NCI-H460 (cell line): ENCODE measurements at places on chromosomes 11 and 22.

GRCh38 chr11:119339589-119340334, 921 bp downstream of the C1QTNF5 start:
- DNase-seq = no peak

- DNase-seq = no peak
These were observed 28.9 kb downstream of the SLC22A12 start for GRCh38 chr11:64619811-64620380.

- DNase-seq = no peak
These were observed 5.9 kb downstream of the MMP11 start for GRCh38 chr22:23778577-23778900.

DNA sequence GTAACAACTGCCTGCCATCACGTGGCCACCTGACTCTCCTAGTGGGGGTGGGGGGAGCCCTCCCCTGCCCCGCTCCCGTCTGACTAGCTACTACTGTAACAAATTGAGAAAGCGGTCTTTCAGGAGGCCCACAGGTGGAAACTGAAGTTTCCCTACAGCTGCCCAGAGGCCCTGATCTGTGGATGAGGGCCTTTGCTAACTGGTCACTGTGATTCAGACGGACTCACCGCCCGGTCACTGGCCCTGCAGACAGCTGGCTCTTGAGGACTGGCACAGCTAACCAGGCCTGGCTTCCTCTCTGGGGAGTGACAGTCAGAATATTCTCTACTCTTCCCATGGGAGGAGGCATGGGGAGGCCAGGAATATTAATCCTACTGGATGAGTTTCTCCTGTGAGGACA, 116.8 kb downstream of the ARHGAP8 start:
- DNase-seq = no peak

GRCh38 chr11:128213461-128213860, 373.9 kb downstream of the ETS1 start:
- DNase-seq = no peak

- no peak for DNase-seq
These were observed 38.7 kb downstream of the RTN3 start for GRCh38 chr11:63719987-63720386.

- no peak for DNase-seq
These were observed 1.6 kb downstream of the IFITM10 start for GRCh38 chr11:1748636-1749394.

GRCh38 chr11:72736452-72737069, 15.6 kb downstream of the ARAP1 start:
- no peak for DNase-seq

DNA sequence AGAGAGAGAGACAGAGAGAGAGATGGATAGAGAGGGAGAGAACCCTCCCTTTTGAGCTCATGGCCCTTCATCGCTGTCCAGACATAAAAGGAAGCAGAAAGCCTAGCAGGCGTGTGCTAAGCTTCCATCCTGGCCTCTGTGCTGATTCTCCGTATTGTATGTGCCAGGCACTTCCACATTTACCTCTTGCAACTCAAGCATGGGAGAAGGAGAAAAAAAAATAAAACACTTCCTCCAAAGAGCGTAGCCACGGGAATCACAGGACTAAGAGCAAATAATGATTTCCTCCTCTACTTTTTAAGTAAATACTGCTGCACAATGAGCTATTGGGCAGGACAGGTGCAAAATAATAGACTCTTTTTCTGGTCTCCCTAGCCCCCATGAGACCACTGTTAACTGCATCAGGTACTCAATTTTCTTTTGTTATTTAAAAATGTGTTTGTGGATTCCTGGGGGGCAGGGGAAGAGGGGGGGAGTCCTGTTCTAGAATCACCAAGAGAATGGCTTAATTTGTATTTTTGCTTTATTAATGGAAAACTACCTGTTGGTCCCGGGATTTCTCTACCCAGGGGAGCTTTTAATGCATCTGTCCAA, 154.3 kb downstream of the NXPE2 start:
- DNase-seq = no peak

- DNase-seq = no peak
These were observed 517.8 kb downstream of the MIAT start for GRCh38 chr22:27175021-27175838.

GRCh38 chr22:47020166-47020565, 257.7 kb downstream of the TBC1D22A start:
- no peak for DNase-seq

GRCh38 chr11:85783758-85784157, 27.2 kb downstream of the SYTL2 start:
- no peak for DNase-seq

DNA sequence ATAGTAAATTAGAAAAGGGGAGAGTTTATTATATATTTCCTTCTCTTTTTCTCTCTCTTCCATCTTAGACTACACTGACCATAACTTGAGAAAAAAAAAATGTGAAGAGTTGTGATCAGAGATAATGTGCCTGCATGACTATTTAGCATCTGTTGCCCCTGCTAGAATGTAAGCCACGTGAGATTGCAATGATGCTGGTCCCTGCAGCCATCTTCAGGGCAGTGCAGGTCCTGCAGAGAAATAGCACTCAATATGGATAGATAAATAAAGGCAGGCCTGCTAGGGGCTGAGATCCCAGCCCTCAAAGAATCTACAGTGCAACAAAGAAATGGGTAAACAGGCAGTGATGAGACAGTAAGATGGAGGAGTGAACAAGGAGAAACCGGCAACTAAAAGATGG, 7.8 kb upstream of the DKK3 start:
- no peak for DNase-seq

- no peak for DNase-seq
These were observed 1.9 kb upstream of the MOGAT2 start for GRCh38 chr11:75715688-75716087.

DNA sequence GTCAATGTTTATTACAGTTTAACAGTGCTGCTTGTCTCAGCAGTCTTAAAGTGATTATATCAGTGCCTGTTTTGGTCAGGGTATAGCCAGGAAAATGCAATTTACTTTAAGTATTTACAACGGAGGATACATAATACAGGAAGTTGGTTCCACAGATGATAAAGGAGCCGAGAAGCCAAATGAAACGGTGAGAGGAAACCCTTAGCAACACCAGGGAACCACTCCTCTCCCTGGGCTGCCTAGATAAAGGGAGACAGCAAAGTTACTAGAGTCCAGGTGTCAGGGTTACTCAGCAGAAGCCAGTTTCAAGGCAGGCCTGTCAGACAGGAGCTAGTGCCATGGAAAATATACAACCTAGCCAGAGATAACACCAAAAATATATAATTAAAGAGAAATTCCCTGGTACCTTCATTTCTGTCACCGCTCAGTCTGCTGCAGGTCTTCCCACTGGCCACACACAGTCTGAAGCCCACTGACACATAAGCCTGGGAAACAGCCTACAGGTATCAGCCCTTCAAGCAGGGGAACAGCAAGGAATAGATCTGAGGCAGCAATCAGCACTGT, 55.5 kb downstream of the FAM76B start:
- DNase-seq = no peak

DNA sequence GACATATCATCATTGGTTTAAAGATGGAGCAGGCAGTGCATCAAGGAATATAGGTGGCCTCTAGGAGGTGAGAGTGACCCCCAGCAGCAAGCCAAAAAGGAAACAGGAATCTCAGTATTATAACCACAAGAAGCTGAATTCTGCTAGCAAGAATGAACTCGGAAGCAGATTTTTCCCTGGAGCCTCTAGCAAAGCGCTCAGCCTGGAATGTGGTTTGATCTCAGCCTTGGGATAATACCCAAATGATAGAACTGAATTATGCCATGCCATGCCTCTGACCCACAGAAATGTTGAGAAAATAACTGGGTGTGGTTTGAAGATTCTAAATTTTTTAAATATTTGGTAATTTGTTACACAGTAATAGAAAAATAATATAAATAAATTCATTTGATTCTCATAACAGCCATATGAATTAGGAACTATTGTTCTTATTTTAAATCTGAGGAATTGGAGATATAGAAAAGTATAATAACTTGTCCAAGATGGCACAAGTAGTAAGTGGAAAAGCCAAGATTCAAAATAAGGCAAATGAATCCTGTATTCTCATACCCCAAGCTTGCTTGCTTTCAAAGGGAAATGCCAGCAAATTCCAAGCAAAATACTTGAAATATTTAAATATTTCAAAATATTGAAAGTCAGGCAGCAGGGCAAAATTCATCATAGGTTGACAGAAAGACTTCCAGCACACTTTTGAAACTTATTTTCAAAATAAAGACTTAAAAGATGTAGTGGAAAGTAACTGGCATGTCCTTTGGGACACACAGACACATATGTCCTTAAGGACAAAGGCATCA, 567.4 kb downstream of the KCNA4 start:
- DNase-seq = no peak

GRCh38 chr22:47914481-47915097, 1152.1 kb downstream of the TBC1D22A start:
- no peak for DNase-seq

DNA sequence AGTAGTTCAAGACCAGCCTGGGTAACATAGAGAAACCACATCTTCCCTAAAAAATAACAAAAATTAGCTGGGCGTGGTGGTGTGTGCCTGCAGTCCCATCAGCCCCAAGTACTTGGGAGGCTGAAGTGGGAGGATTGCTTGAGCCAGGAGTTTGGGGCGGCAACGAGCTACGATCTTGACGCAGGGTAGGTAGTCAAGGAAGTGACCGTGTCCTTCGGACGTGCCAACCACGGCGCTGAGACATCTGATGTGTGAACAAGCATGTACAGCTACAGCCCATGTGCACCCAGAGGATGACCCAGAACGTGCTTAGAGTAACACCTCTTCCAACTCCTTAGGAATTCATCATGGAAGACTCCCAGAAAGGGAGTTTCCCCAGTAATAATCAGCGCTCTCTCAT, 21.4 kb downstream of the RGL4 start:
- no peak for DNase-seq
